ENCODE measurements at places on chromosomes 7 and 10.

- no peak for DNase-seq
Observed at GRCh38 chr7:98240961-98241673, 10.9 kb downstream of the TECPR1 start.

GRCh38 chr7:131045526-131045925, 282.1 kb upstream of the MKLN1 start:
- DNase-seq, result no peak

- no peak for DNase-seq
Observed at GRCh38 chr10:132627666-132628531, 90.3 kb downstream of the INPP5A start.

GRCh38 chr10:67858971-67859370, 21.0 kb upstream of the DNAJC12 start:
- no peak for DNase-seq

- no peak for DNase-seq
Observed at GRCh38 chr7:98189559-98189958, 21.7 kb upstream of the BHLHA15 start.

DNA sequence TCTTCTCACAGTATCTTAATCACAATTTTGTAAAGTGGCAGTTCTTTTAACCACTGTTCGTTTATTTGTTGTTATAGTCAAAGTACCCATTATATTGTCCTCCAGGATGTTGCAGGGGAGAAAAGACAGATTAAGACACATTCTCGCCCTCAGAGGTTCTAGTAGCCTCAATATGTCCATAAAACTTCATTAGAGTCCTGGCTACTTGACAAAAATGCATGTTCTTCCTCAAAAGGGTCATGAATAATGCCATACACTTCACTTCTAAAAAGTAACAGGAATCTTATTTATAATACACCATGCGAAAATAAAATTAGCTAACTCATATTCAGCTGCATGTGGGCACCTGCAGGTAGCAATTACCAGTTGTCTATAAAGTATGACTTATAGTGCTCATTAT, 109.3 kb upstream of the ANK3 start:
- no peak for DNase-seq

Data from NCI-H1436 (cell line).